ENCODE measurements at places on chromosomes 7 and 10. TPM values are rescaled to one million over a fixed set of nuclear protein-coding genes. Genes with fewer than 3 reads are reported as not detected.

The PPIA gene
- 6,264 TPM for total RNA-seq

The ATOH7 gene
- 0.34 TPM for total RNA-seq

The CALHM3 gene
- 0.63 TPM for total RNA-seq

The APBB1IP gene
- total RNA-seq, result 11.1 TPM

The NUTM2A gene
- total RNA-seq, result not detected

The GARIN1A gene
- 0.67 TPM for total RNA-seq

The PNLIP gene
- not detected for total RNA-seq

The CALML5 gene
- not detected for total RNA-seq

The CHN2 gene
- total RNA-seq, result not detected

The MDFIC gene
- total RNA-seq, result 24.0 TPM

The CTAGE4 gene
- total RNA-seq, result not detected

The ARL3 gene
- total RNA-seq, result 14.4 TPM

The FLNC gene
- total RNA-seq, result 4.0 TPM

The VWA2 gene
- total RNA-seq, result not detected

The SLC13A1 gene
- not detected for total RNA-seq

The RBP3 gene
- not detected for total RNA-seq

The IFRD1 gene
- 27.9 TPM for total RNA-seq

The INHBA gene
- total RNA-seq, result 0.50 TPM

The GGCT gene
- total RNA-seq, result 72.8 TPM

The PILRA gene
- total RNA-seq, result 5.2 TPM

The RBP4 gene
- 9.3 TPM for total RNA-seq

The TRPV6 gene
- total RNA-seq, result not detected

The CAMK2B gene
- total RNA-seq, result 0.15 TPM

The CALD1 gene
- 49.0 TPM for total RNA-seq

The PNLIPRP2 gene
- 0.09 TPM for total RNA-seq

The DLX6 gene
- not detected for total RNA-seq
